ENCODE measurements at places on chromosomes 16 and 17. TPM values are rescaled to one million over a fixed set of nuclear protein-coding genes. Genes with fewer than 3 reads are reported as not detected.

DNA sequence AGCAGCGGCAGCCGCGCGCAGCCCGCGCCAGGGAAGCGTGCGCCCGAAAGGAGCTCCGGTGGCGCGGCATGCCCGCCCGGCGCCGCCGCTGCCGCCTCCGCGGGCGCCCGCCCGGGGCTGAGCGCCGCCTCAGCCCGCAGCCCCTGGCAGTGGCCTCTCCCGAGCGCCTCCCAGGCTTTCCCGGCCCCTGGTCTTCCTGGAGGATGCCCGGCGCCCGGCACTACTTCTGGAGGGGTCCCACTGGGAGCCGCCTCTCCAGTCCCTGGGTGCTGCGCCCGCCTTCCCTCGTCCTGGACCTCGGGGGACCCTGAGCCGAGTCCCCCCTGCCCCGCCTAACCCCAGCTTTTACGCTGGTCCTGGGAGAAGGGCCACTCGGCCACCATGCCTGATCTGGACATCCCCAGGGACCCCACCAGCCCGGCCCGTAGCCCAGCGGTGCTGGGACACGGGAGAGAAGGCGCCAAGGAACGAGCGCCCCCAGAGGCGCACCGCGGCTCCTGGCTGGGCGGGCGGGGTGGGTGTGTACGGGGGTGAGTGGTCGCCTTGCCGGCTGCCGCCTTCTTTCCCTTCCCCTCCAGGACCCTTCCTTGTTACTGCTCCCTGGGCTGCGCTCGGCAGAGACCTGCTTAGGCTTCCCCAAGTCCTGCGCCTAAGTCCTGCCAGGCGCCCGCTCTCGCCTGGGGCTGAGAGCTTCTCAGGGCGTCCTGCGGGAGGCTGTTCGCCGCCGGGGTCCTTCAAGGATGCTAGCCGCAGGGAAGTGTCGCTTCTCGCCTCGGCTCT lies 704 bp downstream of the ASIC2 start:
- no peak for DNase-seq

DNA sequence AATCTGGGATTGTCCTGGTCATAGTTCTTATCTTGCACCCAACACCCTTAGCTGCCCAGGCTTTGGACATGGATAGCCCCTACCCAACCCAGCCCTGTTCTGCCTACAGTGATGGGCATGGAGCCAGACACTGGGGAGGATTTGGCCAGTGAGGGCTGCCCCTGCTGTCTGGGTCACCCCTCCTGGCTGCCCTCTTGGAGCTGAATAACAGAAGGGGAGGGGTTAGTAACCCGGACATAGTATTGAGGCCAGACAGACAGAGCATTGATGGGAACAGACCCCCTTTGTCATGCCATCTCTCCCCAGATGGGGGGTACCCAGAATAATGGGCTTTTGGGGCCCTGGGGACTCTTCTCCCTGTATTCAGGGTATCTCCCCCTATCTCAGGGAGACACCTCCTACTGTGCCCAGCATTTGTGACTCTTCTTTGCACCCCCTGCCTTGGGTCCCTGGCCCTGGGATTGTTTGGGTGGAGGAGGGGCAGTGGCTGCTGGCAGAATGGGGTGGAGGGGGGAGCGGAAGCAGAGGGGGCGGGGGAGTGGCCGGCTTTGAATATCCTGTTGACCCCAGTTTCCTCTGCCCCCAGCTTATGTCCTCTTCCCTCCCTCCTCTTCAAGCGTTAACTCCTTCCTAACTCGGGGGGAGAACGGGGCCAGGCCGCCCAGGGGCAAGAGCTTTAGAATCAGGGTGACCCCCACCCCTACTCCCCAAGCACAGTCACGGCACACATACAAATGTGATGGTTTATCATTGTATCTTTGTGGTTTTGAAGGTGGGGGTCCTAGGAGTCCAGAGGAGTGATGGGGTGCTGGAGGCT lies 17.0 kb downstream of the GJD3 start:
- no peak for DNase-seq

GRCh38 chr16:17223576-17223975 lies 247.2 kb downstream of the XYLT1 start:
- no peak for DNase-seq

DNA sequence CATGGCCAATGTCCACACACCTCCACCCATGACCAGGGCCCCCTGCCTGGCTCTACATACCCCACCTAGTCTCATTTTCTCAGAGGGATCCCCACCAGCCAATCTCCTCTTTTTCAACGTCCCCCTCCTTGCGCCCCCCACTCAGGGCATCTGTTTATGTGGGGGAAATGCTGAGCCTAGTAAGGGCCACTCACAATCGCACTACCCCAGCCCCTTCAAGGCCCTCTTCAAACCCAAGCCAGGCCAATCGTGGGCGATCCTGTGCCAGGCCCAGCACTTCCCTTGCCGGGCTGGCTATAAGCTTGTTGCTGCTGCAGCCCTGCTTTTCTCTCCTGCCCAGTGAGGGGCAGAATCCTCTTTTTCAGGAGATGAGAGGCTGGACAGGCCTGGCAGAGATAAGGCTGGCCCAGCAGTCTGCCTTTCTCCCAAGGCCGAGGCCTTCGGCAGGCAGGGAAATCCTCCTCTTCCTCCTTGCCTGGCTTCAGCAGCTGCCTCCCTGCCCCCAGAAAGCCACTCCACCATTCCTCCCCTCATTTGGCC lies 16.1 kb downstream of the HSD11B2 start:
- no peak for DNase-seq

Gene OTOP2
- total RNA-seq = not detected
